ENCODE measurements at places on chromosomes 11 and 22. TPM values are rescaled to one million over a fixed set of nuclear protein-coding genes. Genes with fewer than 3 reads are reported as not detected.
A peak's percentile ranks its signal among the peaks of the same experiment; 100 is the strongest.

GRCh38 chr22:48959496-48959895 is 868.2 kb downstream of the BRD1 start:
- DNase-seq, result no peak

The UPK2 gene
- not detected for total RNA-seq

- DNase-seq, result no peak
These were observed 6.0 kb upstream of the PNPLA5 start for GRCh38 chr22:43897751-43898261.

The GPR83 gene
- 1.2 TPM for total RNA-seq

DNA sequence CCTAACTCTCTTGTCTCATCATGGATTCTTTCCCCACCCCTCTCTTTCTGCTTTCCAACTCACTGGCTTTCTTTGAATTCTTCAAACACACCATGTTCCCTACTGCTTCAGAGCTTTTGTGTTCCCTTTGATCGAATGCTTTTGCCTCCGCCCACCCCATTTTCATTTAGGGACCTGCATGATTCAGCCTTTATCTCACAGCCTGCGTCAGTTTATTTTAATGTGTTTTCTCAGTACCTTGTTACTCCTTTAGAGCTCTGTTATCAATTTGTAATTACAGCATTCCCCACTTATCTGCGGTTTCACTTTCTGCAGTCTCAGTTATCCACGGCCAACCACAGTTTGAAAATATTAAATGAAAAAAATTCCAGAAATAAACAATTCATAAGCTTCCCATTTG is 451.3 kb downstream of the METTL15 start:
- DNase-seq, result no peak

GRCh38 chr22:34880662-34881061 is 185.3 kb upstream of the ISX start:
- DNase-seq, result no peak

The OR8D1 gene
- total RNA-seq, result not detected

The CHST1 gene
- 10.6 TPM for total RNA-seq

The MPEG1 gene
- total RNA-seq, result 2.0 TPM

- DNase-seq, result peak; percentile 69
These were observed 112.8 kb downstream of the WNT7B start for GRCh38 chr22:45863981-45864751.

The TMEM191C gene
- 2.4 TPM for total RNA-seq

GRCh38 chr11:130404727-130405126 is 23.7 kb downstream of the ADAMTS8 start:
- DNase-seq, result no peak

The MIOX gene
- total RNA-seq, result not detected

The LINC01488 gene
- not detected for total RNA-seq

DNA sequence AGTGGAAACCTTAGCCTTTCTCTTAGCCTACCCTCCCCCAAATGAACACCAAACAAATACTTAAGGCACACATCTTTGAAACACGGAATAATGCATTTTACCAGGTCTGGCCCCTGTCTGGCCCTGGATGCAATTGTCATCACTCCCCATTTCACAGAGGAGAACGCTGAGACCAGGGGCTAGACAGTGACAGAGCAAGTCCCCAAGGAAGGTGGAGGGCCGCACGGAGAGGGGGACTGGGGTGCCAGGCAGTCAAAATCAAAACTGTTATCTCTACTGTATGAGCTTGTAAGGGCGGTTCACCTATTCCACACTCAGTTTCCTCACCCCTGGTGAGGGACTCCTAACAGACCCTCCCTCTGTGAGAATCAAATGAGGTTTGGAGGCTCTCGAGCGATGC is 414.2 kb downstream of the SOX6 start:
- no peak for DNase-seq

DNA sequence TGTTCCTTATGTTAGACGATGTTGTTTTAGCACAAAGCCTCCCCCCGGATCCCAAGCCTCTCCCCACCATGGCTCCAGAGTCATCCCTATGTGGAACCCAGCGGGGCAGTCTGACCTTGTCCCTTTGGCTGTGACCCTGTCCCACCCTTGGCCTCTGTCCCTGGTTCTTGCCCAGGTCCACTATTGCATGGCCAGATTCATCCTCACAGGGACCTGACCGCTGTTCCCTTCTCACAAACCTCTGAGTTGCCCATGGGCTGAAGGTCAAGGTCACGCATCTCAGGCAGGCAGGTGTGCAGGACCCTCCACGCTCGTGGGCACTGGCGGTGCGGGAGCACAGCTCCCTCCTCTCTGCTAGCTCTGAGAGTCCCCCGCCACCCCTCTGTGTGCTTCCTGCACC is 39.0 kb downstream of the BCR start:
- no peak for DNase-seq

GRCh38 chr11:11411401-11411985 is 58.4 kb upstream of the CSNK2A3 start:
- DNase-seq, result no peak

- no peak for DNase-seq
These were observed 232.1 kb downstream of the C11orf87 start for GRCh38 chr11:109654091-109654490.

The GSTP1 gene
- total RNA-seq, result 206 TPM

GRCh38 chr11:723120-723883 is 17.3 kb downstream of the EPS8L2 start:
- DNase-seq, result peak; percentile 77

DNA sequence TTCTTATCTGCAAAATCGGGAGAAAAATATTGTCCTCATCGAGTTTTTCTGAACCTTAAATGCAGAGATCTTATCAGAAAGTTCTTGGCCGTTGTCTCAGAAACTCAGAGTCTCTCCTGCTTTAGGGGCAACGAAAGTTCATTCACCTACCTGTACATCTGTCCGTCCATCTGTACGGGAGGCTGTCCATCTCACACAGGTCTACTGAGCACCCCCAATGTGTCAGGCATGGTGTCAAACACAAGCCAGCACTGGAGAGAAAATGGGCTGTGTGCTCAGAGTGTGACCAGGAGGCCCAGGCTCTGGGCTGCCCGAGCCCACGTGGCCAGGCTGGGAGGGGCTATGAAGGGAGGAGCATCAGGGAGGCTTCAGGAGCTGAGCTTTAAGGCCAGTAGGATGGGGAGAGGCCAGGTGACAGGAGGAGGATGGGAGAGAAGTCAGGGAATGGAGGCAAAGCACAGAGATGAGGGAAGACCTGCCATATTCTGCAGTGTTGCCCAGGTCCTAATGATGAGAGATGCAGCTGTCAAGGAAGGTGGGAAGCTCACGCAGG is 62.4 kb upstream of the MYEOV start:
- no peak for DNase-seq

DNA sequence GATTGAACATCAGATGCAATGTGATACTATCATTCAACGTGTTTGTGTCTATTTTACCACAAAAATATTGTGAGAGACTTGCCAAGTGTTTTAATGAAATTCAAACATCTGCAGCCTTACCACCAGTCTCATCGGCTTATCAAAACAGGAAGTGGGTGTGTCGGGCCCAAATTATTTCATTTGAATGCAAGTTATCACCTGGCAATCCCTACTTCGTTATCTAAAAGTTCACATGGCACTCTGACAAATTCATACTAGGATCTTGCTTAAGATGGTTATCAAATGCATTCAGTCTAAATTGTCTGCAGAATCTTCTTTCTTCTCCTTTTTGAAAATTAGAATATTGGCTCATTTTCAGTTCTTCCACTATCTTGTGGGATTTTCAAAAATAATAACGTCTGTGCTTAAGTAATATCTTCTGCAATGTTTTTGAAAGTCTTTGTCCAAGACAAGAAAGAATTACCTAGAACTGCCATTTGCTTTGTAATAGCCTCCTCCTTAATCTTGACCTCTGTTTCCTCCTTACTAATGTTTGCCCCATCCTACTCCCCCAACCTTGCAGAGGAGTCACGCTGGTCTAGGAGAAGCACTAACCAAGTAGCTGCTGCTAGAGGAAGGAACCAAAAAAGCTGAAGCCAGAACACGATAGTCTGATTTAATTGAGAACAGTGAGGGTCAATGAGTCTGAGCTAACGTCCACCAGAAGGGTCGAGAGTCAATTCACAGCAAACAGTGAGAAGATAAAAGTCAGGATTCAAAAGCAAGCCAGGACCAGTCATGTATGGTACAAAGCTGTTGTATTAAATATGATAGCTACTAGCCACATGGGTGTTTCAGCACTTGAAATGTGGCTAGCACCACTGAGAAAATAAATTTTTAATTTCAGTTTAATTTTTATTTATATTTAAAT is 10.2 kb upstream of the BIRC3 start:
- no peak for DNase-seq

The ANGPTL5 gene
- total RNA-seq, result 0.41 TPM

- DNase-seq, result no peak
These were observed 47.5 kb upstream of the RASSF10 start for GRCh38 chr11:12961615-12962014.

DNA sequence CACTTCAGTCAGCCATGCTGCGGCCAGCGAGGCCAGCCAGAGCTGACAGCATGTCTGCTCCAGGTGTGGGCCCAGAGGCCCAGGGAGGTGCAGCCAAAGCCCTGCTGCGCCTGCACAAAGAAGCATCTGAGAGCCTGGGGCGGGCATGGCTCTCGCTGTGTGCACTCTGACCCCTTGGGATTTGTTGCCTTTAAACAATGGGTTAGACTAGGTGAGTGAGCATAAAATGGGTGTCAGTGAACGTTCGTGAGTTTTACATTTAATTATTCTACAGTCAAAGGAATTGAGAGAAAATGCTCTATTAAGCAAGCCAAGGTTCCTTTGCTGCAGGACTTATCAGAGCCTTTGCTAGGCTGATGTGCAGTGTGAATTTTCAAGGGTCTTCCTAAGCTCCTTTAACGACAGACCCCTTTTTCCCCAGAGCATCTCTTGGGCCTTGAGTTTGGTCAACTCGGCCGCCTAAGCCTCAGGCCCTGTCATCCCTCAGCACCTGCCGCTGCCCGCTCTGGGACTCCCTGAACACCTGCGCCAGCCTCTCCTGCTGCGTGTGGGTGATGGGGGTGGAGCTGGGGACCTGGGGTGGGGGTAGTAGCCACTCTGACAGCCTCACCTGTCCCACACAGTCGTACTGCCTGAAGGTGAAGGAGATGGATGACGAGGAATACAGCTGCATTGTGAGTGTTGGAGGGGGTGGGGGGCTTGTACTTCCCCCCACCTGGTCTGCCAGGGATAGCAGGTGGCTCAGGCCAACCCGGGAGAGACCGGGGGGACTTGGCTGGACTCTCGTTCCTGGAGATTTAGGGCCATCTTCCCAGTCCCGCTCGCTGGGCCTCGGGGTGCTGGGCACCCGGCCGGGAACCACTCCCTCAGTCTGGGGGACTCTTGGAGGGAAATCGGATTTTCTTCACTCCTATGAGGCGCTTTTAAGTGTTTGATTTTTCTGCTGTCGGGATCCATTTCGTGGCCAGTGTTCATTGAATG is 10.5 kb downstream of the SLC16A8 start:
- DNase-seq, result no peak

GRCh38 chr22:24685531-24686190 is 82.7 kb downstream of the GGT1 start:
- DNase-seq, result no peak

DNA sequence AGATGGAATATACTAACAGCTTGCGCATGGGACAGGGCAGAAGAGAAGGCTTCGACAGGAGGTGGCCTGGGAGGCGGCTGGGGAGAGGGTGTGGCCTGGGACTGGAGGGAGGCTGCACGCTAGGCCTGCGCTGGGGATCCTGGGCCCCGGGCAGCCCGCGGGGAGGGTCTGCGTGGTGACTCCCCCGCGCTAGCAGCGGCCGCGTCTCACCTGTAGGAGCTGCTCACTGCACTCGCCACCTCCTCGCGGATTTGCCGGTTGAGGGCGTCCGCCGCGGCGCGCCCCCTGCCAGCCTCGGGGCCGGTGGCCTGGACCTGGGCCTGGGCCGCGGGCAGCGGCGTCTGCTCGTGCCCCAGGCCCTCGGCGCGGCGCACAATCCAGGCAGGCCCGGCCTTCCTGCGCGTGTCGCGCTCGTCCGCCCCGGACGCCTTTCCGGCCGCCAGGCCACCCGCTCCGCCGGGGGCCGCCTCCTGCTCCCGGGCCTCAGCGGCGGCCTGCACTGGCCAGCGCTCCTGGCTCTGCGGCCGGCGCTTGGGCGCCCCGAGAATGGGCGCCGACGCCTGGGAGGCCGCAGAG is 1.5 kb downstream of the MAP6 start:
- DNase-seq, result peak; percentile 34

GRCh38 chr11:129457321-129457720 is 81.7 kb downstream of the BARX2 start:
- no peak for DNase-seq

GRCh38 chr11:9535189-9535781 is 38.2 kb upstream of the WEE1 start:
- DNase-seq, result no peak

- DNase-seq, result no peak
These were observed 14.3 kb downstream of the GDPD4 start for GRCh38 chr11:77287136-77287535.

GRCh38 chr11:87719326-87720073 is 455.7 kb downstream of the RAB38 start:
- DNase-seq, result no peak

The TREH gene
- total RNA-seq, result not detected

- no peak for DNase-seq
These were observed 3.8 kb upstream of the CCDC188 start for GRCh38 chr22:20154602-20155187.

DNA sequence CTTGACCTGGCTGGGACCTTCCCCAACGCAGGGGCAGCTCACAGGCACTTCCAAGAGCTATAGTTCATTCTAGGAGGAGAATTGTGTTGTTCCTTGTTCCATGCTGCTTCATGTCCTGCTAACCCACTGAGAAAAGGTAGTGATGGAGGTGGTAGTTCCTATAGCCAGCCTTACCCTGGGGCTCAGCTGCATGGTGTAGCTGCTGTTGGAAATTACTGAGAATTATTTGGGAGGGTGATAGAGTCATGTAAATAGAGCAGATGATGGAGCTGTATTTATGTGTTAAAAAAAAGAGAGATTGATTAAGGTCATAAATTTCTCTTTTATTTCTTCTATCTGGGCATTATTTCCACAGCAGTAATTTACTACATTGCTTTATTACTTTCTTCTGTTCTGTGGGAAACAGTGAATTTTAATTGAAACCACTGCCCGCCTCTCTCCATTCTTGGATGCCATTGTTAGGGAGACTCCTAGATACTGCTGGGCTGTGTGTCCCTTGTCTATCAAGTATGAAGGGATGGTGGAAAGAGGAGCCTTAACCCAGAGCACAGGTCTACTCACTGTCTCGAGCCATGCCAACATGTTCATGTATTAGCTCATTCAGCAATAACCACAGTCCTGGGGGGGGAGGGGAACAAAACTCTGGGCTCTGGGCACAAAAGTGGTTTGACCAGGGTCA is 309.2 kb downstream of the FAT3 start:
- DNase-seq, result no peak

The TNNT3 gene
- total RNA-seq, result not detected
